Mesenteric fat pad (tissue), 1 donor: ENCODE measurements at places on chromosomes 5 and 9.

DNA sequence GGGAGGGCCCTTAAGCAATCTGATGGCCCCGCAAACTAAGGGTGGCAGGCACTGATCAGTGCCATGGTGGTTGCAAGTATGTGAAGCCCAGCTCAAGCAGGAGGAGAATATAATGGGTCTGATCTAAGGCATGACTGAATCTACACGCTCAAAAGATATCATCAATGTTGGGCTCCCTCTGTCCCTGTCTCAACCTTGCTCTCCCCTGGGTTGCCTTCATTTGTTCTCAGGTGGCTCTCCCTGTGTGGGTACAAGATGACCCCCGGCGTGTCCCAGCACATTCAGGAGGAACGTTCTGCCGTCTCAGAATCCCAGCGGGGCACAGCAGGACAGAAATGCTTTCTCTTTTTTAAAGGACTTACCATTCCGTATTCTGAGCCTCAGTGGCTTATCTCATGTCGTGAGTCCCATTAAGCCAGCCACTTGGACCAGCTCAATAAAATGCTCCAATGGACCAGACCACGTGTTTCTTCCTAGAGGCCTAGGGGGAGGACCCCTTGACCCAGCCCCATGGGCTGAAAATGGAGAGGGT lies 12.0 kb upstream of the RNF130 start:
- DNase-seq = peak; percentile 37

DNA sequence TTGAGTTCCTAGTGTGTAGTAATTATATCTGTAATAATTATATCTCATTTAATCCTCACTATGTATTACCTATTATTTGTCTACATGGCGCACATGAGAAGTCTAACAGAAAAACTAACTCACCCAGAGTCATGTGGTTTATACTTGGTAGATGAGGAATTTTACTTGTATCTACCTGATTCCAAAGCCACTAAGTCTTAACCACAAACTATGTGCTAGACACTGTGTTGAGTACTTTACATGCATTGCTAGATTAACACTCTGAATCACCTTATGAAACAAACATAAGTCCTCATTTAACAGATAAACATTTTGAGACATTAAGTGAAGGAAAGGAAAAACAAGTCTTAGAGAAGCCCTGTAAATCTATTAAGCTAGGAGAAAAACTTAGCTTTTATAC lies 404.8 kb downstream of the TLR4 start:
- DNase-seq = no peak

- no peak for DNase-seq
Measured at GRCh38 chr9:107394264-107394663, 95.3 kb downstream of the KLF4 start.

DNA sequence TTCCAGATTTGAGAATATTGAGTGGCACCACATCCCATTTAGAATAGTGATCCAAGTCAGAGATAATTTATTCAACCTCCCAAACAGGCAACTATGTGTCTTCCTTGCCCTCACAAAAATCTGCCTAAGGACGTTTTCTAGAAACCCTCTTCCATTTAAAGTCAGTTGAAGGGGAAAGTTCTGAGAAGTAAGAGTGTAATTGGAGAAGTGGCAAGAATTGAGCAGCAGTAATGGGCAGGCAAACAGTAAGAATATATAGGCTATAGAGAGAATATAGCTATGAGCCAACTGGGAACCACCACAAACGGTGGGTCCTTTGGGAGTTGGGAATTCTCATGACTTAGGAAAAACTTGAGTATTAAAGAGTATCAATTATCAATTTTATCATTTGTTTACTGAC lies 31.1 kb upstream of the CETN3 start:
- DNase-seq = no peak

GRCh38 chr5:43643327-43643726 lies 40.3 kb downstream of the NNT start:
- DNase-seq = no peak

GRCh38 chr9:89956907-89957306 lies 352.1 kb downstream of the GADD45G start:
- no peak for DNase-seq

GRCh38 chr5:180027459-180028089 lies 44.0 kb downstream of the RNF130 start:
- no peak for DNase-seq

DNA sequence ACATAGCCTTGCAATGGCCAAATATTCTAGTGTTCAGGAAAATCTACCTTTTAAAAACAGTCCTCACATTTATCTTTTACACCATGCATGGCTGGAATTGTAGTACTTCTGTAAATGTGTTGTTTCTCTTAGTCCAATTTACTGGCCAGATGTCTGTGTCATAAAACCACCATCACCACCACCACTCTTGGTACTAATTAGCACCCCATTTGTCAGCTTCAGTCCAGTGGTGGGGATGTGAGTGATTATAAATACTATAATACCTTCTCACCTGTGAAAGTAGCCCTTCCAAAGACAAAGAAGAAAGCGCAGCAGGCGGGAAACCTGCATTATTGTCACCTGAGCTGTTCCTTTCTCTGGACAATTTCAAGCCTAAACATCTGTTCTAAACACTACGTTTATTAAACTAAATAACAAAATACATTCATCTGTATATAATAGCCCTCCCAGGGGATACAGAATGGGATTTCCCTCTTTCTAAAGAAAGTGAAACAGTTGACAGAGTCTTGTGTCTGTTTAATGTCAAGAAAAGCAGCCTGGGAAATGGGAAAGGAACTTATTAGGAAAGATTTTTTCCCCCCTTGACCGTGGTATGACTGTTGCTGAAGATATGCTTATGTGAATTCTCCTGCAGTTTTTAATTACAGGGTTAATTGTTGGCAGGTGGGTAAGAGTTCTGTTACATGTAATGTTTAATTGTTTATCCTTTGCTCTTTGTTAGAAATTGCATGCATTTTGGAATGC lies 144.5 kb upstream of the NUDT12 start:
- DNase-seq = no peak

- DNase-seq = no peak
Measured at GRCh38 chr5:95937607-95938152, 24.0 kb downstream of the ELL2 start.

GRCh38 chr5:51391175-51391574 lies 7.9 kb downstream of the ISL1 start:
- no peak for DNase-seq

DNA sequence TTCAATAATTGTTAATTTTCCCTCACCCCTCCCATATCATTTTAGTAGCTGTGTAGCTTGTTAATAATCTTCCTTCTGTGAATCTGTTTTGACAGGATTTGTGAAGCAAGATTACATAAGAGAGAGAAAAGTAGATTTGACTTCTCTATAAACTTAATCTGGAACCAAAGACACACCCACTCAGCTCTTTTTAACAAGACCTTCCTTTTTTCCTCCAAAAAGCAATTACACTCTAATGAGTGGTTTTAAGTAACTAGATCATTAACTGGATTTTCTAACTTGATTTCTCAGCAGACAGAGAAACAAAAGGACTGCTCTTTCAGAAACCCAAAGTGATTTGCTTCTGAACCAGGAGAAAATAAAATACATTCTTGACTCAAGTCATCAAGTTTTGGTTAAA lies 21.9 kb downstream of the RFK start:
- no peak for DNase-seq

- no peak for DNase-seq
Measured at GRCh38 chr5:171783051-171783450, 2.6 kb upstream of the SMIM23 start.

GRCh38 chr5:14572385-14572784 lies 9.2 kb upstream of the OTULINL start:
- no peak for DNase-seq

- no peak for DNase-seq
Measured at GRCh38 chr5:68027519-68027918, 188.0 kb upstream of the PIK3R1 start.

GRCh38 chr5:177350776-177351391 lies 584 bp downstream of the LMAN2 start:
- DNase-seq = no peak

DNA sequence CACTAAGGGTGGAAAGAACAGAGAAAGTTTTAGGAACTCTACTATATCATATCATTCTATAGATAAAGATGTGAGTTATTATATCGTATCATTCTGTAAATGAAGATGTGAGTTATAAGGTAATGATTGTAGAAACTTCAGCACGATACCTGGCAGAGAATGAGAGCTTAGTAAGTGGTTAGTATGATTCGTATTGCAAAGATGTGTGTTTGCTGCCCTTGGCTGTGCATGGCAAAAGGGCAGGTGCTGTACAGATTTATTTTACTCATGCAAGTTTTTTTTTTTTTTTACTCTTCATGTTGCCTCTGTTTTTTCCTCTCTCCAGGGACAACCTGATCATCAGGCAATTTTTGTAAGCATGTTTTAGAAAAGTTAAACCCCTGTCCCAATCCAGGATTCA lies 83.3 kb downstream of the EGFLAM start:
- DNase-seq = no peak

DNA sequence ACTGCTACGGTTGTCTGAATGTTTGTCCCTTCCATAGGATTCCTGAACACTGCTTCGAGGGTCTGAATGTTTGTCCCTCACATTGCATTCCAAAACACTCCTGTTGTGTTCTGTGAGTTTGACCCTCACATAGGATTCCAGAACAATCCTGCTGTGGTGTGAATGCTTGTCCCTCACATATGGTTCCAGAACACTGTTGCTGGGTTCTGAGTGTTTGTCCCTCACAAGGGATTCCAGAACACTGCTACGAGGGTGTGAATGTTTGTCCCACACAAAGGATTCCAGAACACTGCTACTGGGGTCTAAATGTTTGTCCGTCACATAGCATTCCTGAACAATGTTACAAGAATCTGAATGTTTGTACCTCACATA lies 201.2 kb downstream of the FOXD4L6 start:
- DNase-seq = no peak
